ENCODE measurements at places on chromosomes 2 and 18. TPM values are rescaled to one million over a fixed set of nuclear protein-coding genes. Genes with fewer than 3 reads are reported as not detected.
A peak's percentile ranks its signal among the peaks of the same experiment; 100 is the strongest.

- no peak overlapping the region for H3K4me3 ChIP-seq
- H3K27ac ChIP-seq, result no peak overlapping the region
- H3K36me3 ChIP-seq, result no peaks in the 10 kb centered on the region
- no peaks in the 10 kb centered on the region for H3K4me1 ChIP-seq
- H3K27me3 ChIP-seq, result no peaks in the 10 kb centered on the region
Measured at GRCh38 chr2:88857951-88858411, 166.5 kb downstream of the RPIA start.

The DIS3L2 gene
- 21.2 TPM for total RNA-seq

DNA sequence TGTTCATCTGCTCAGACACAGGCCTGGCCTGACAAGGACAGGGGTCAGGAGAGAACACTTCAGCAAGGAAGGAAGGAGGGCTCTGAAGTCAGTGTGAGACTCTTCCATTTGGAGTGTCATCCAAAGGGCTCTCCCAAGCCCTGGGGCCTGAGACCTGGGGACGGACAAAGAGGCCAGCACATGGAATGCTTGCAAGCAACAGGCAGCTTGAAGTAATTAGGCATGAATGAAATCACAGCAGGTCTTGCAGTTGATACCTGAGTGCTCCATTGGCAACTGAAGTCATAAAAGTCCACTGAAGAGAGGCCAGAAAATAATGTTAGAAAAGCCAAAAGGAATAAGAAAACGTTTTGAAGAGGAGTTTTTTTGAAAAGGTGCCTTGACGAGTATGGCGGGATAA, 231.7 kb downstream of the VAPA start:
- peaks cover 17% of the 10 kb centered on the region for H3K4me1 ChIP-seq
- H3K27me3 ChIP-seq, result peaks cover 4% of the 10 kb centered on the region
- H3K4me3 ChIP-seq, result no peak overlapping the region
- no peak for DNase-seq

The NLRC4 gene
- not detected for total RNA-seq

DNA sequence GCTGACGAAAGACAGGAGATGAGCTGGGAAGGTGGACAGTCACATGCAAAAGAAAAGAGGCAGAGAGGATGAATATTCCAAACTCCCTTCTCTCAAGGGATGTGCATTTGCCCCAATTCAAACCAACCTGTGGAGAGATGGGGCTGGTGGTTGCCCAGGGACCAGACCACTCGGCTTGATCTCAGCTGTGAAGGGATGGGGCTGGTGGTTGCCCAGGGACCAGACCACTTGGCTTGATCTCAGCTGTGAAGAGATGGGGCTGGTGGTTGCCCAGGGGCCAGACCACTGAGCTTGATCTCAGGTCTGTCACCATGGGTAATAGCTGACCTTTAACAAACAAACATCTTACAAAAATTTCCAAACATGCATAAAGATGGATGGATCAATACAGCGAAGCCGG, 42.5 kb upstream of the SALL3 start:
- no peaks in the 10 kb centered on the region for H3K36me3 ChIP-seq
- no peak overlapping the region for H3K27ac ChIP-seq
- no peak overlapping the region for H3K4me3 ChIP-seq

DNA sequence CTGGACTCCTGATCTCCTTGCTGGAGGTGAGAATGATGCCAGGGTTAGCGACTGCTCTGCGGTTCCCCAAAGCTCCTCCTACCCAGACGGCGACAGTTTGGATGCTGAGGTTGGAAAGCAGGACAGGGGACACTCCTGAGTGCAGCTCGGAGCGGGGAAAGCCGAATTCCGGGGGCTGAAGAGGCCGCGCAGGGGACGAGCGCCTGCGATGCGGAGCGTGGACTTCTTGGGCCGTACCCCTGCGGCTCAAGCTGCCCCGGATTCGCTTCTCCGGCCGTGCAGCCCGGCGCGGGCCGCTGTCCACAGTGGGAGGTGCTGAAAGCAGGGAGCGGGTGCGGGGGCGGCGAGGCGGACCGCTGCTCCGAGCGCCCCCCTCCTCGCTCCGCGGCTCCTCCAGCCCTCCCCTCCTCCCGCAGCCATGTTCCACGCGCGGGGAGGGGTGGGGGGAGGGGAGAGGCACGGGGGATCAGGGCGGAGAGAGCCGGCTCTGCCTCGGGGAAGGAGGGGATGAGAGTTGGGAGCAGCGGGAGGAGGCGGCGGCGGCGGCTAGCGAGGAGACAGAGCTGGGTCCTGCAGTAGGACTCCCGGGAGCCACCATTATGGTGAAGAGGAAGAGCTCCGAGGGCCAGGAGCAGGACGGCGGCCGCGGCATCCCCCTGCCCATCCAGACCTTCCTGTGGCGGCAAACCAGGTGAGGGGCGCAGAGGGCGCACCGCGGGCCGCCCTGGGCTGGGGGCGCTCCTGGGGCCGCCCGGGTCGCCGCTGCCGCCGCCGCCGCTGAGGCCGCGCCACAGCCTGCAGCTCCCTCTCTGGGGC, at the start of gene UNC80:
Gene UNC80 (plus strand): TSS at position 359 of the 816 bp plus-strand sequence. CDS start 241 bp downstream, at position 600.
- H3K4me1 ChIP-seq, result no peaks in the 10 kb centered on the region
- DNase-seq, result peak; percentile 94
- H3K36me3 ChIP-seq, result no peaks in the 10 kb centered on the region

- peaks cover 32% of the 10 kb centered on the region for H3K27me3 ChIP-seq
- DNase-seq, result no peak
- H3K27ac ChIP-seq, result no peak overlapping the region
- H3K36me3 ChIP-seq, result no peaks in the 10 kb centered on the region
- no peak overlapping the region for H3K4me3 ChIP-seq
Measured at GRCh38 chr2:118861731-118862130, 14.3 kb upstream of the EN1 start.

DNA sequence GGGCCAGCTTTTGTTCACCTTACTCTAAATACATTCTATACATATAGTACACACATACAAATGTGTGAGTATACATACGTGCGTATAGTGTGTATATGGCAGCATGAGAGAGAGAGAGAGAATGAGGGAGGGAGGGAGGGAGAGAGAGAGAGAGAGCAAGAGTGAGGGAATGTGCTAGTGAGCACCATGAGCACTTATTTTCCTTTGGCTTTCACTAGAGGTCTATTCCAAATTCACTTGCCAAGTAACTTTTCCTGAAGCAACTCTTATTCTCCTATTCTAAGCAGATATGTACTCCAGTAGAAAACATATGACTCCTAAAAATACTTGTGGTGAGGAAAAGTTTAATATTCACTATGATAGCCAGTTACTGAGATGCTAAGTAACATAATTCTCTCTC, 85.7 kb downstream of the COBLL1 start:
- H3K27me3 ChIP-seq, result no peaks in the 10 kb centered on the region
- no peaks in the 10 kb centered on the region for H3K4me1 ChIP-seq
- no peak overlapping the region for H3K4me3 ChIP-seq
- no peak for DNase-seq

- no peaks in the 10 kb centered on the region for H3K27me3 ChIP-seq
- H3K36me3 ChIP-seq, result no peaks in the 10 kb centered on the region
- H3K27ac ChIP-seq, result no peak overlapping the region
- H3K4me3 ChIP-seq, result no peak overlapping the region
- no peak for DNase-seq
Measured at GRCh38 chr2:205605638-205606304, 76.5 kb upstream of the NRP2 start.

The BCL2 gene
- 11.9 TPM for total RNA-seq

DNA sequence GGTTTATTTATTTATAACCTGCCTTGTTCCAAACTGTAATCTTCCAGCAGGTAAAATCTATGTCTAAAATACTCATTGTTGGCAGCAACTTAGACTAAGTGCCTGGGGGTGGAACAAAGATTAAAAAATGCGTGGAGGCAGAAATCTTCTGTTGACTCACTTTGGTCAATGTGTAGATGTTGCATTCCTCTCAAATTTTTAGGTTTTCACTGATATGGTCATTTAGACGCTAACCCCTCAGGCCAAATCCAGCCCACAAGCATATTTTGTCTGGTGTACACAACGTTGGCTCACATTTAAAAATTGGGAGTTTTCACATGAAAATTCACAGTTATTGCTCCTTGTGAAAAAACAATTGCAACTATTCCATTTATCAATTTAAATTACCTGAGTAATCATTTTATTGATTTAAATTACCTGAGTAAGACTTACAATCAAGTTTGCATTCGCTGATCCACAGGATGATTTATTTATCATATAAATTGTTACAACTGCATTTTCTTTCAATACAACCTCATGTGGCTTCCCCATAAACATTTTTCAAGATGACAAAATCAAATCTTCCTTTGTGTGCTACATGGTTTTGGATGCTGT, 564.2 kb downstream of the TSN start:
- H3K4me1 ChIP-seq, result no peaks in the 10 kb centered on the region
- no peak overlapping the region for H3K4me3 ChIP-seq
- no peaks in the 10 kb centered on the region for H3K27me3 ChIP-seq
- no peak overlapping the region for H3K27ac ChIP-seq

DNA sequence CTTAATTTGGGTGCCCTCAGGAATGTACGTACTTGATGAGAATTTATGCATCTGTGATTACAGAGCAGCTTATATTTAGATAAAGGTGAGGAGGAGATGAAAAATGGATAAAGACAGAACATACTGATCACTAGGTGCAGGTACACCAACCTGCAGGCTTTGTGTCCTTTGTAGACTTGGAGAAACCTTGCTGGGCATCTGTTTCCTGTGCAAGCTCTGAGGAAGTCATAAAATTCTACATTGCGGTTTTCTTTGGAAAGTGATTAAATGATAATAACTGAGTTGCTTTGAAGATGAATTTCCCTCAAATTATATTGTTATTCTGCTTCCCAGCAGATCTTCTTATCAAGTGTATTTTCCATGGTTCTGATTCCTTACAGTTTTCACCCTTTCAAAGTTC, 7.7 kb downstream of the RAB27B start:
- H3K4me1 ChIP-seq, result no peaks in the 10 kb centered on the region
- H3K27me3 ChIP-seq, result no peaks in the 10 kb centered on the region
- H3K4me3 ChIP-seq, result no peak overlapping the region
- no peaks in the 10 kb centered on the region for H3K36me3 ChIP-seq
- no peak for DNase-seq

DNA sequence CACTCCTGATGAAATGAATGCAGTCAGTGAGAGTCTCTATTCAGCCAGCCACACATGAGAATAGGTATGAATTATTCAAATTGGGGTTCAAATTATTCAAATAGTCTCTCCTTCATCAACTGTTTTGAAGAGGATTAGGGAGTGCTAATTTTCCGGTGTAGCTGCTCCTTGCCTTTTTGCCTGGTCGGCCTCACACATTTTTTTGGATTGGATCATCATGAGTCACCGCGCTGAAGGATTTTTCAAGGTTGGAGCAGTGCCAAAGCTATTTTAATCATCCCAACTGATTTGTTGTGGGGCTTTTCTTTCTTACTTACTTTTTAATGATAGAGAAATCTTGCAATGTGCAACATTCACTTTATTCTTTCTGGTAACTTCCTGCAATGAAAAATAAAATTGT, 2.4 kb upstream of the DTNA start:
- no peaks in the 10 kb centered on the region for H3K36me3 ChIP-seq
- DNase-seq, result no peak
- no peak overlapping the region for H3K4me3 ChIP-seq
- peaks cover 44% of the 10 kb centered on the region for H3K4me1 ChIP-seq
- peak overlapping the region; percentile 95 for H3K27ac ChIP-seq

GRCh38 chr18:34857320-34857719, 147.2 kb downstream of the DTNA start:
- DNase-seq, result peak; percentile 9
- H3K27ac ChIP-seq, result no peak overlapping the region
- no peaks in the 10 kb centered on the region for H3K4me1 ChIP-seq
- no peak overlapping the region for H3K4me3 ChIP-seq

GRCh38 chr2:75055142-75055819, 96.8 kb downstream of the POLE4 start:
- DNase-seq, result no peak
- peaks cover 12% of the 10 kb centered on the region for H3K4me1 ChIP-seq
- H3K36me3 ChIP-seq, result no peaks in the 10 kb centered on the region
- no peaks in the 10 kb centered on the region for H3K27me3 ChIP-seq
- peak overlapping the region; percentile 21 for H3K27ac ChIP-seq
- no peak overlapping the region for H3K4me3 ChIP-seq

All from osteoblast (primary cell).